ENCODE measurements at places on chromosomes 12 and 14.

GRCh38 chr14:67817750-67818438 is 1.5 kb upstream of the ZFYVE26 start:
- no peak for DNase-seq

DNA sequence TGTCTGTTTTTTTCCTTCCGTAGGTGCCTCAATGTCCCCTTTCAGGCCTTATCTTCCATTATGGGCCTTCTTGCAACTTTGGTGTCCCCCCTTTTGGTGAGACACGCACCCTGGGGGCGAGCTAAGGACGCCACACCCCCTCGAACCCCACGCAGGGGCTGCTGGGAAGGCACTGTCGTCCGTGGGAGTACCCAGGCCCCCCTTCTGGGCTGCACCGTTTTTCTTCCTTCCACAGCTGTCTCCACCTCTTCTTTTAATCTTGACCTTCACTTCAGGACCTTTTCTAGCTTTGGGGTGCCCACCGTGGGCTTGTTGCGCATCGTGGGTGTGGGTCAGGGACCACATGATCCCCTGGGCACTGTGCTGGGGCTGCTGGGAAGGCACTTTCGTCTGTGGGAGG is 271.8 kb downstream of the ALG10 start:
- no peak for DNase-seq

GRCh38 chr12:92096346-92097136 is 49.1 kb downstream of the BTG1 start:
- DNase-seq, result no peak

DNA sequence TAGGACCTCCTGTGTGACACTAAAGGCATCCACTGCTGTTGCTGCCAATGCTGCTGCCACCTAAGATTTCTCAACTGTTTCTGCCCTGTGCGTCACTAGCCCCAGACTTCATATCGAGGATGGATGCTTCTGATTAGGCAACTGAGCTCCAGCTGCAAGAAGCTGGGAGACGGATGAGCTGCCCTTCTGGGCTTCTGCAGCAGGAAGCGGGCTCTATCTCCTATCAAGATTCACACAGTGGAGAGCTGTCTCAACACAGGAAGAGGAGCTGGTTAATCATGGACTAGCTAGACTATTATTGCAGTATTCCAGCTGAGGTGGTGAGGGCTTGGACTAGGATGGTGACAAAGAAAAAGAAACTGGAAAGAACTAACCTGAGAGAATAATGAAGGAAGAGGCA is 59.2 kb upstream of the PELI2 start:
- DNase-seq, result no peak

DNA sequence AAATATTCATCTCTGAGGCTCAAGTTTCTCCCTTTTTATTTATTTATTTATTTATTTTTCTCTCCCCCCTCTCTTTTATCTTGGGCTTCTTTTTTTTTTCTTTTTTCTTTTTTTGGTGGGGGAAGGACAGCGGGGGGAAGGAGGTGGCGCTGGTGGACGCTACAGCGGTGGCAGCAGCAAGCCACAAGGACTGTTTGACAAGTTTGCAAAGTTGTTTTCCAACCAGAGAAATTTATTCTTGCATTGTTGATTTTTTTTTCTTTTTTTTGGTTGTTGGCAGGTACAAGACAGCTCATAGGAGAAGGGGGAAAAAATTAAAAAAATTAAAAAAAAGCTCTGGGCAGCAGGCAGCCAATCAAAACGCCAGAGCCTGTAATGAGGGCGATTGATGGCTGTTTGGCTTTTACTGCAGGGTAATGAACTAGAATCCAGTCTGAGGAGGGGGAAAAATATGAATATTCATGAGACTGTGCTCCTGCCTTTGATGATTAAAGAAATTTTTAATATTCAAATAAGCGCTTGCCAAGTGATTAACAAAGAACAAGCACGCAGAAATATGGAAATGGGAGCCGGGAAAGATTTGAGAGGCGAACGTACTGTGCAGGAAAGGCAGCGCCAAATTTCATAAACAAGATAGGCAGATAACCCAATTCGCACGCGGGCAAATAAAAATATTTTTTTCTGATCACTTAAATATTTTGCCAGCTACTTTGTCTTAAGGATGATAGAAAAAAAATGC is 36.2 kb downstream of the BCL11B start:
- no peak for DNase-seq

- no peak for DNase-seq
Measured at GRCh38 chr14:106808458-106808857, 1282.1 kb downstream of the TMEM121 start.

- DNase-seq, result no peak
Measured at GRCh38 chr14:60532442-60532841, 23.5 kb downstream of the SIX6 start.

DNA sequence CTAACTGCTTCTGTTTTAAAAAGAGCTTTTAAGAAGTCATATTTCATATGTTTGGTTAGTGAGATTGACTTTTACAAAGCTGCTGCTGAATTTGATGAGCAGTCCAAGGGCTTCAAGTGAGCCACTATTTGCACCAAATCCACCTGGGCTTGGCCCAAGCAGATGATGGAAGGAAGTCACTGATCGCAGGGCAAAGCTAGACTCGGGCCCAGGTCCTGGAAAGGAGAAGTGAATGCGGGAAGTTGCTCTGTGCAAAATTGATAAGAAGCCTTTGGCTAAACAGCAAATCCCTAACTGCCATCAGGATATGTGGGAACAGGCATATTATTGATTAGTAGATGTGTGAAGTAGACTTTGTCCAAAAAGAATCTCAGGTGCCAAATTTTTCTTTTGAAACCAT is 30.5 kb downstream of the PLXNC1 start:
- DNase-seq, result no peak

- no peak for DNase-seq
Measured at GRCh38 chr12:52690351-52691075, 10.3 kb upstream of the KRT1 start.

GRCh38 chr14:20614038-20614840 is 23.1 kb upstream of the RNASE12 start:
- DNase-seq, result no peak

Measured in astrocyte of the cerebellum (primary cell).